ENCODE measurements at places on chromosomes 2 and 18. TPM values are rescaled to one million over a fixed set of nuclear protein-coding genes. Genes with fewer than 3 reads are reported as not detected.

Gene FAM98A
- 15.0 TPM for total RNA-seq

DNA sequence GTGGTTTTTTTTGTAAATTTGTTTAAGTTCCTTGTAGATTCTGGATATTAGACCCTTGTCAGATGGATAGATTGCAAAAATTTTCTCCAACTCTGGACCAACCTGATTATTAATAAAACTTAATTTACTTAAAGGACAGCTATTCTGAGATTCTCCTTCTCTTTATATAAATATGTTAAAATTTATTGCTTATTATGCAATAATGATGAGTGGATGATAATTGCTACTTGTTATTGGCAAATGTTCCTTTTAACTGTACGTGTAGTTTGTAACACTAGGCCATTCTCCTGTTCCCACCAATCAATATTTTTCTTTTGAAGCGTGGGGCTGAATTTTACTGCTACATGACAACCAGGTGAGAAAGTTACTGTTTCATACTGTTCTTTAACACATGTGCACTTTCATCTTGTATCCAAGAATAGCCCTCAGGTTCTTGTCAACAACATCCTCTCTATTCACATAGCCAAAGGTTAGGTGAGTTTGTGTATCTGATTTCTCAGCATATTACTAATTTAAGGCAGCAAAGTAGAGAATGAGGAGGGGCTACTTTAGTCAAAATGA, 16.6 kb upstream of the STK17B start:
- H3K27ac ChIP-seq = no peak overlapping the region
- DNase-seq = no peak
- H3K27me3 ChIP-seq = no peaks in the 10 kb centered on the region

Gene EFHD1
- 22.6 TPM for total RNA-seq

Gene ZNF385B
- total RNA-seq = 11.5 TPM

DNA sequence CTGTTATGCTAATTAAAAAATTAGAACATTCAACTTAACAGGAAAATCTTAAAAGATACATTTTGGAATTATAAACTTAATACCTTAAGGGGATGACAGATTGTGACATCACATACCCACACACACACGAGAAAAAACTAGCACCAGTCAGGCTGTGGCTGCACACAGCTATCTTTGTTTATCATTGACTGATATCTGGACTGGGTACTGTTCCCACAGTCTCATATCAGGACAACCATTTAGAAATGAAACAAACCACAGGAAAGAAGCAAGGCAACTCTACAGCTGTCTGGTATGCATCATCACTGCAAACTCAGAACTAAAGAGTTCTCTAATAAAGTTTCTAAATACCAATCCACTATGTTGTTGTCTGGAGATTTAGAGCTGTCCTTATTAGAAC, 210.9 kb upstream of the SMAD7 start:
- no peaks in the 10 kb centered on the region for H3K27me3 ChIP-seq
- DNase-seq = no peak
- H3K4me1 ChIP-seq = no peaks in the 10 kb centered on the region
- no peak overlapping the region for H3K27ac ChIP-seq
- H3K36me3 ChIP-seq = no peaks in the 10 kb centered on the region
